Jurkat, Clone E6-1 (cell line): ENCODE measurements at places on chromosomes 16 and 17.

DNA sequence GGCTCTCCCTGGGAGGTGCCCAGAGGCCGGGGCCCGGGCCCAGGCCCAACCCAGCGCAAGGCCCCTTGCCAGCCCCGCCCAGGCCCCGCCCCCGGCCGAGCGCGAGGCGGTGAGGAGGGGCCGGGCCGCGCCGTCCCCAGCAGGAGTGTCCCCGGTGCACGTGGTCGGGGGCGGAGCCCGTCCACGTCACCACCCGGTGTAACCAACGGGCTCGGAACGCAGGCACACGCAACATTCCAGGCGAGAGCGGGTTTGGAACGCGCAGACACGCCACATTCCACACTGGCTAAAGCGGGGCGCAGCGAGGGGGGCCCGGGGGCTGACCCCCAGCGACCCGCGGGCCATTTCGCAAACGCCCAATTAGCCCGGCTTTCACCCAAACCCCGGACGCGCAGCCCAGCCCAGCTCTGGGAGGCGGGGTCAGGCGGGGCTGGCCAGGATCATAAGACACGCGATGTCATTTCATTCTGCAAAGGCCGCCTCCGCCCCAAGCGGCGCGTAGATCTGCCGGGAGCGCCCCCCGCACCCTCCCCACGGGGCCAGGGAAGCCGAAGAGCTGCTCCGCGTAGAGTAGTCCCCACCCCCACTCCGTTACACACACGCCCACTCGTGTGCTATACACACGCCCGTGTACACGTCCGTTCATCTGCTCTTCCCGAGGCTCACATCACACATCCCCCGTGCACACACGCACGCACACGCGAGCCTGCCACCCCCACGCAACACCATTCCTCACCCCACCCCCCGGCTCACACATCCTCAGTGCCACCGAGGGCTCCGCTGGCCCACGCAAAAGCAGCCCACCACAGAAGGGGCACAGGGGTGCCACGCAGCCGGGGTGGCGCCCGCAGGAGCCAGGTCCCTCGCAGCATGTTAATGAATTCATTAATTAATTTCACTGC lies 1.0 kb downstream of the MNT start:
- DNase-seq, result peak; percentile 85

- no peak for DNase-seq
Observed at GRCh38 chr16:17379121-17379571, 91.6 kb downstream of the XYLT1 start.

- no peak for DNase-seq
Observed at GRCh38 chr17:78225088-78225865, 6.2 kb upstream of the TMEM235 start.

- DNase-seq, result no peak
Observed at GRCh38 chr16:73202161-73202729, 154.3 kb upstream of the ZFHX3 start.

DNA sequence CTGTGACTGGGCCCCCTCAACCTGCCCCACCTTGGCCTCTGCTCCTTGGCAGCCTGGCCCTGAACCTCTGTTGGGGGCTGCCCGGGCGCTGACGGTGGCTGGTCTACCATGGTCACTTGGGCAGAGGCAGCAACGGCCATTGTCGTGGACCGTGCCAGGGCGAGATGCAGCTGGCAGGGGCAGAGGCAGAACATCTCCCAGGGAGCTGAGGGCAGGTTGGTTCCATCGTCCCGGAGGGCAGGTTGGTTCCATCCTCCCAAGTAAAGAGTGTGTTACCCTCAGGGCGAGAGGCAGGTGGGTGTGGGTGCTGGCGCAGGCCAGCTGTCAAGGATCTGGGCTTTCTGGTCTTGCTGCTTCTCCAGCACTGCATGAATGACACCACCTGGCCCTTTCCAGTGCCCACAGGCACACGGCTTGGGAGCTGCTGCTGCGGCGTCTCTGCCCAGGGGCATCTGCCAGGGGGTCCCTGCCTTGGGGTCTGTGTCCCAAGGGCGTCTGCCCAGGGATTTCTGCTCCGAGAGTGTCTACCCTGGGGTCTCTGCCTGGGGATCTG lies 12.0 kb downstream of the ACSF3 start:
- no peak for DNase-seq

DNA sequence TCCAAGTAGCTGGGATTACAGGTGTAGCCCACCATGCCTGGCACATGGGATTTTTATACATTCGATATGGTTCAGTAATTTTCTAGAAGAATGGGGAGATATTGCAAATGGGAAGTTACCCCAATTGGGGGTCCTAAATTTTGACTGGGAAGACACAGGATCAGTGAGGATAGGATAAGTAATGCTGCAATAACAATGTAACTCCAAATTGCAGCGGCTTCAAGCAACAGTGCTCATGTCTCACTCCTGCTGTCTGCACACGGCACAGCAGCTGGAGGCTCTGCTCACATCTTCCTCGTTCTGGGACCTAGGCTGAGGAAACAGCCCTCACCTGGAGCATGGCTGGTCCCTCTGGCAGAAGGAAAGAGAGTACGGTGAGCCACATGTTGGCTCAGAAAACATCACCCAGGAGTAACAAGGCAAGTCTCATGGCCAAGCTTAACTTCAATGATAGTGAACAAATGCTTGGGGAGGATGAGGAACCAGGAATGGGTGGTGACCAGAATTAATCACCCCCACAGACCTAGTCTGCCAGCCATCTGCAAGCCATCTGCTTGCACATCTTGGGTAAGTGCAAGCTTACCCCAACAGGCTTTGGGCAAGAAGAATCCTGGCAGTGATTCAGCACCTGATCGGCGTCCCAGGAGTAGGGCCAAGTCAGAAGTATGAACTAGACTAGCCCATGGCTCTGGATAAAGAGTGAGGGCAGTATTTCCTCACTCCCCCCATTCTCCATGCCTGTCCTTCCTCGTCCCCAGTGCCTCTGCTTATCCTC lies 229.2 kb downstream of the COPRS start:
- no peak for DNase-seq

DNA sequence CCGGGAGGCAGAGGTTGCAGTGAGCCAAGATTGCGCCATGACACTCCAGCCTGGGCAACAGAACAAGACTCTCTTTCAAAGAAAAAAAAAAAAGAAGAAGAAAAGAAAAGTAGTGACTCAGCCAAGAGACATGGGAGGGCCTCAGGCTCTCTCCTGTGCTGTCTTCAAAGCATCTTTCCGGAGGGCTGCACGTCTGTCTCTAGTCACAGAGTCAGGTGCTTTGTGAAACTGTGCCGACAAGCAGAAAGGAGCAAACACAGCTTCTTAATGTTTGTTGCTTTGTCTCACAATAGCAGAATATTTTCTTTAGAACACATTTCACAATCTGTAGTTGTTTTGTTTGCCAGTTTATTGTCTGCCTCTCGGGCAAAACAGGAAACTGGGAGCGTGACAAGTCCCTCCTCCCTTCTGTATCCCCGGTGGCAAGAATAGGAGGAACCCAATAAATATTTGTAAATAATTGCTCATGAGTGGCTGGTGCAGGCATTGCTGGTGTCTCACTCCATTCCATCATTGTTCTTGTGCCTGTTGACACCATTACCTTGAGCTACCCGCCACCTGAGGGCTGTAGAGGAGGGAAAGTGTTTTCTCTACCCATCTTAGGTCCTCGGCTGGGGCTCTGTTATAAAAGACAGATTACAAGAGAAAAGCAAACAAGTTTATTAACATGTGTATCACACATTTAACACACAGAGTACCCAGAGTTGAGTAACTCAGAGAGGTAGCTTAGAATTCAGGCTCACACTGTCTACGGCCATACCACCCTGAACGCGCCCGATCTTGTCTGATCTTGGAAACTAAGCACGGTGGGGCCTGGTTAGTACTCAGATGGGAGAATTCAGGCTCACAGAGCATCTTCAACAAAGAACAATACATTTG lies 5.5 kb downstream of the GAST start:
- DNase-seq, result peak; percentile 52

GRCh38 chr17:80984749-80985148 lies 6.9 kb upstream of the CHMP6 start:
- DNase-seq, result no peak

GRCh38 chr16:84885342-84885910 lies 65.6 kb downstream of the CRISPLD2 start:
- no peak for DNase-seq

DNA sequence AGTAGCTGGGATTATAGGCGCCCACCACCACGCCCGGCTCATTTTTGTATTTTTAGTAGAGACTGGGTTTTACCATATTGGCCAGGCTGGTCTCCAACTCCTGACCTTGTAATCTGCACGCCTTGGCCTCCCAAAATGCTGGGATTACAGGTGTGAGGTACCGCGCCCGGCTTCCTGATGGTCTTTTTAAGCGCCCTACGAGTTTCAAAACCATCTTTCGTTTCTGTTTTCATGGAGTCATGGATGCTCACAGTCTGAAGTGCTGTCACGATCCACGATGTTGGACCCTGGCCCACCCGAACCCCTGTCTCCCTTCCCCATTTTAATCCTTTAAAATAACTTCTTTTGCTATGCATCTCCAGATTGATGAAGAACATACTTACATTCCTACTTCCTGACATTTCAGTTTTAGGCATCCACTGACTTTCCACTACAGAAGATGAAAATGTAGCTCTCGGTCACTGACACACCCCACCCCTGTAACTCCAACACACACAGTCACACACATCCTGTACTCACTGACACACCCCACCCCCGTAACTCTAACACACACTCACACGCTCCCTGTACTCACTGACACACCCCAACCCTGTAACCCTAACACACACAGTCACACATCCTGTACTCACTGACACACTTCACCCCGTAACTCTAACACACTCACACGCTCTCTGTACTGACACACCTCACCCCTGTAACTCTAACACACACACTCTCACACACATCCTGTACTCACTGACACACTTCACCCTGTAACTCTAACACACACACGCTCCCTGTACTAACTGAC lies 22.6 kb upstream of the WDR45B start:
- DNase-seq, result no peak

GRCh38 chr16:49800876-49801275 lies 55.0 kb downstream of the ZNF423 start:
- DNase-seq, result no peak

- no peak for DNase-seq
Observed at GRCh38 chr17:51604299-51605020, 344.1 kb downstream of the UTP18 start.

DNA sequence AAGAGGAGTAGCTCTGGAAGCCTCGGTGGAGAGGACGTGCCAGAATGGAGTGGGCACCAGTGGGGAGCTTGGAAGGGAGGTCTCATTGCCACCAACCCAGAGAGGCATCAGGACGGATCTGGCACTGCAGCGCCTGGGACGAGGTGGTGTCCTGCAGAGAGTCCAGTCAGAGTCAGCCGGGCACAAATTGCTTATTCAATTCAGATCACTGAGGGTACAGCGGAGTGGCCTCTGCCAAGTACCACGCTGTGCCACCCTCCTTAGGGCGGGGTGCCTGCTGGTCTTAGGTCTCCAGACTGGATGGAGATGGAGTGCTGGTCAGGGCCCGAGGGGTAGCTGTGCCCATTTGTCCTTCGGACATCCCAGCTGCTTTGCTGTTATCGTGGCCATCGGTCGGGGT lies 18.9 kb upstream of the SPPL2C start:
- DNase-seq, result no peak

DNA sequence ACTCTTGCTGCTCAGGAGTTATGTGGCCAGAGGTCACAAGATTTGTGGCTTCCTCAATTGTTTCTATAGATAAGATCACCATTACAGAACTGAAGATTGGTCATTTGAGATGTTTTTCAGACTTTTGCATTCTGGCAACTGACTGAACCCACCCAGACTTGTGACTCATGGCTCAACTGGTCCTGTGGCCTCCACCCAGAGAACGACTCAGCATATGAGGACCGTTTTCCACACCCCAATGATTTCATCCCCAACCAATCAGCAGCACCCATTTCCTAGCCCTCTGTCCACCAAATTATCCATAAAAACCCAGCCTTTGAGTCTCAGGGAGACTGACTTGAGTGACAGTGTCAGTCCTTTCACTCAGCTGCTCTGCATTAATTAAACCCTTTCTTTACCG lies 143.2 kb upstream of the ASIC2 start:
- no peak for DNase-seq
